ENCODE measurements at places on chromosomes 12 and 14. TPM values are rescaled to one million over a fixed set of nuclear protein-coding genes. Genes with fewer than 3 reads are reported as not detected.

The COL2A1 gene
- not detected for total RNA-seq

The MYL2 gene
- not detected for total RNA-seq

The ACOT6 gene
- total RNA-seq: not detected

The REP15 gene
- not detected for total RNA-seq

The KRT73 gene
- 0.40 TPM for total RNA-seq

The VRTN gene
- total RNA-seq: not detected
